Inflammatory macrophage treated with lipopolysaccharide for 1 hour (primary cell): ENCODE measurements at places on chromosomes 12 and 14.

GRCh38 chr14:104546591-104547309, 32.8 kb upstream of the C14orf180 start:
- no peak for DNase-seq

GRCh38 chr12:94875525-94875924, 128.0 kb downstream of the NDUFA12 start:
- DNase-seq, result no peak

DNA sequence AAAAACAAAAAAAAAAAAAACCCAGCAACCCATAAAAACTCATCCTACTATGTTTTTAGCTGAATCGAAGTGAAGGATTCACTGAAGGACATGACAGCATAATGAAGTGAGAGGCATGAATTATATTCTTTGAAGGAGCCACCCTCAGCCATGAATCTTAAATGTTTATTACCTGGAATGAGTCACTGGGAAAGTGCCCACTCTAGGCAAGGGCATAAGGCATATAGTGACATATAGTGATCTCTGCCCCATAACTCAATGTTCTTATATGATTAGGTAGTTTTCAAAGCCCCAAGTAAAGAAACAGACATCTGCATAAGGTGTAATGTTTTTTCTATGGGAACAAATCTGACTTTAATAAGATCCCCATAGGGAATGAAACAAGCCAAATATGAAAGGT, 79.9 kb downstream of the MDGA2 start:
- no peak for DNase-seq

DNA sequence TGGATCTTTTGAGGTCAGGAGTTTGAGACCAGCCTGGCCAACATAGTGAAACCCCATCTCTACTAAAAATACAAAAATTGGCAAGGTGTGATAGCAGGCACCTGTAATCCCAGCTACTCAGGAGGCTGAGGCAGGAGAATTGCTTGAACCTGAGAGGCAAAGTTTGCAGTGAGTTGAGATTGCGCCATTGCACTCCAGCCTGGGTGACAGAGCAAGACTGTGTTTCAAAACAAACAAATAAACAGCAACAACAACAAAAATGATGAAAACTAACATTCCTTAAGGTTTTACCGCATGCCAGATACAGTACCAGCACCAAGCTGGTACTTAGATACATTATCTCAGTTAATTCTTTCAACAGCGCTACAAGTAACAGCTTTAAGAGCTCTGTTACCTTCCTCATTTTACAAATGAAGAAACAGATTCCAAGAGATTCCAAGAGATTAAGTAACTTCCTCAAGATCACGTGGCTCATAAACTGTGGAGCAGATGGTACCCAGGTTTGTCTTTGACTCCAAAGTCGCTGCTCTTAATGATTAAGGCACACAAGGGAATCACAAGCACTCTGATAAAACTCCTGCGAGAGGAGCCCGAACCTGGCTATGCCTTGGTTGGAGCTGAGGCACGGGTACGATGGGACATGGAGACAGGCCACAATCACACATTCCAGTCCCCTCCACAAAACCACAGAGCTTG, 17.7 kb upstream of the PLEK2 start:
- peak; percentile 21 for DNase-seq

GRCh38 chr12:105469211-105469610, 138.7 kb downstream of the C12orf75 start:
- DNase-seq, result no peak

DNA sequence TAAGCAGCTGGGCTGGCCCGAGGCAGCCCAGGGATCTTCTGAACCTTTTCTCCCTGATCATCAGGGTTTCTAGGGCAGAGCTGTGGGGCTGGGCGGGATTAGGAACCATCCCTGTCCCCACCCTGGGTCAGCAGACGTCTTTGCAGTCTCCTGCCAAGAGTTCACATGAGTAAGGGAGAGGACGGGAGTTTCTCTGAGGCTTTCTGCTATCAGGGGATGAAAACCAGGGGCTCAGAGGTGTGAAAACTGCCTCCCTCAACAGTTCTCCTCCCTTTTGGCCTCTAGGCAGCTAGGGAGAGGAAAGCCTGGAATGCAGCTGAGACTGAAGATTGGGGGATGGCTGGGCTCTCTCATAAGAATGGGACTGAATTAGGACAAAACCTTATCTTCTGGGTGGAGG, 7.9 kb downstream of the ZNF385A start:
- DNase-seq, result no peak

- no peak for DNase-seq
Measured at GRCh38 chr12:30813525-30814294, 59.0 kb upstream of the CAPRIN2 start.

GRCh38 chr12:68040450-68041075, 51.3 kb downstream of the IFNG-AS1 start:
- DNase-seq, result peak; percentile 51

DNA sequence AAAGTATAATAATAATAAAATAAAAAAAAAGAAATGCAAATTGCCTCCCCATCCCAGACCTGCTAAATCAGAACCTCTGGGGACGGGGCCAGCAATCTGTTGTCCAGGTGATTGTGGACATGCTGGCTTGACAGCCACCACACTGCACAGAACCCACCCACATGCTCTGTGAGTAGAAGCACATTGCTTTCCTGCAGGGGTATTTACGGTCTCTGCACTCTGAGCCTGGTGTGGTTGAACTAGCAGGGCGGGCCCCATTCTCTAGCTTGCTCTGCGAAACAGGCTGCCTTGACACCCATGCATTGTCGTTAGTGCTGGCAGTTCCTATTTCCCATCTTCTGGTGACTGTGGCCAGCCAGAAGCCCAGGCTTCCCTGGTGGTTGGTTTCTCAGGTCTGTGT, 24.5 kb downstream of the PRMT8 start:
- no peak for DNase-seq

DNA sequence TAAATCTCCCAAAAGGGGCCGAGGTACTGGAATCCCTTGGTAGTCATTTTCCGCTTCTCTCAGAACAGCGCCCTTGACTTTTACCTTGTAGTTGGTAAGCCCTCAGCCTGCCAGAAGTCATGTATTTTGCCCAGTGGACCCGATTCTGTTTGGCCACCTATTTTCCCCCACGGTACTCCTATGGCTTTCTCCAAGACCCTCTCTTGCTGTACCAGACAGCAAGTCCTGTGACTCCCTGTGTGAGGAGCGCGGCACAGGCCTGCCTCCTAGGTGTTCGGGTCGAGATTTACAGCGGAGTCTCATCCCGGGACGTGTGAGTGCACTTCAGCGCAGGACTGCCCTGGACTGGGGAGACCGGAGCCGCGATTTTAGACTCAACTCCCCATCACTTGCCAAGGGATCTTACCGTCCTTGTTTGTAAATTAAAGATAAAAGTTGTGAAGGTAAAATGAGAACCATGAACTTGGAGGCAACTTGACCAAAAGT, 1.1 kb upstream of the MBD6 start:
- no peak for DNase-seq

DNA sequence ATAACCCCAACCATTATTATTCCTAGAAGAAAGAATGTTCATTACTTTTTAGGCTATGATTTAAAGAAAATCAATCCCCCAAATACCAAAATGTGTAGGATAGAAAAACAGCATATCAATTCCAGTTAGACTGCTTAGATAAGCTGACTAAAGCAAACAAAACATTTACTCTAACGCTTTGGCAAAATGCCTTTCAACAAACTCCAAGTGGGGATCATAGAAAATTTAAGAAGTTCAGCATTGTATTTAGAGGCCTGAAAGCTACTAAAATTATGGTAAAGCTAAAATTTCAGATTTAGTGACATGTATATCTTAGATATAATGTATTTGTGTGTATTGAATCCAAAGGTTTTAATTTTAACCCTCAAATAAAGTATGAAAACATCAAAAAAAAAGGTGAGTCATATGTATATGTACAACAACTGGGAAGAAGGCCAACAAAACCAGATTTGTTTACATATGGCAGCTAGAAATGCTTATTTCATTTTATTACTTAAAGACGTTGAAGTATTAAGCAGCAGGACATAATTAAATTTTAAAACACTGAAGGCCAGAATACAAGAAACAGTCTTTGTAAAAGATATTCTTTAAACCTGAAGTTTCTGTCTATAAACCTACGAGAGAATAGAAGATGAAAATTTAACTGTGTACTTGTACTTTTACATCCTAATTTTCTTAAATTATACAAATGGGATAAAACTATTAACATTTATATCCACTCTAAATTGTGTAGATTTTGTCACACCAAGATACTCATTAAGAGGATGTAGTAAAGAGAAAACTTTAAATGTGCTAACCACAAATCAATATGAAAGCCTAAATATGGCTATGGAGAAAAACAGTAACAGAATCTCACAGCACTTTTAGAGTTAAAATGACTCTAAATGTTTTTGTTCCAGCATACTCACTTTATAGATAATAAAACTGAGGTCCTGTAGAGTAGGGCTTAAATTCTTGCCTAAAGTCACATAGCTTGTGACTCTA, 71.4 kb downstream of the SLC41A2 start:
- no peak for DNase-seq

GRCh38 chr12:1970331-1970900, 33.8 kb downstream of the DCP1B start:
- no peak for DNase-seq

DNA sequence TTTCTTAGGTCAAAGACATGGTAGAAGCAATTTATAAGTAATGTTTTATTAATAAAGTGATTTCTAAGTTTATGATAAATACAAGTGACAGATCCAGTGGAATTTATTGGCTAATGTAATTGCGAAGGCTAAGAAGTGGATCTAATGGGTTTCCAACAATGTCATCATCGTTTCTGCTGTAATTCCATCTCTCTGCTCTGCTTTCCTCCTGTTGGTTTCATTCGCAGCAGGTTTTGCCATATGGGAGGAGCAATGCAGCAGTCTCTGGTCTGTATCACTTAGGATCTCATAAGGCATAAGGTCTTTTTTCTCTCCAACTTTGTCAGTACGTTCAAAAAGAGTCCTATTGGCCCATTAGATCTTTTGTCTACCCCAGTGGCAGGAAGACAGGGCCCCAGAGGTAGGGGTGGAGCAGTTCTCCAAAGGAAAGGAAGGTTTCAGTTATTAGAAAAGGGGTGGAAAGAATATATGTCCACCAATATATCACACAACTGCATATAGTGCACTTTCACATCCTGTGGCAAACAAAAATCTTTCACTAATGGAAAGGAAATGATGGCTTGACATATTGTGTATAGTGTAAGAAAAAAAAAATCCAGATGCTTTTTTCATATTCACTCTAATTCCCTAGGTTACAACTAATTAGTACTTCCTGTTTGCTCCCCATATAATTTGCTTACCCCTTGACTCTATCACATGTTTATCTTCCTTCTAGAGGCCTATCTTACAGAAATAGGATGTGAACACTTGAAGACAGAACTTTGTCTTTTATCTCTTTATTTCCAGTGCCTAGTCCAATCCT, 451.3 kb downstream of the ZFP36L1 start:
- no peak for DNase-seq

- DNase-seq, result no peak
Measured at GRCh38 chr12:25734529-25735180, 181.6 kb upstream of the LMNTD1 start.

DNA sequence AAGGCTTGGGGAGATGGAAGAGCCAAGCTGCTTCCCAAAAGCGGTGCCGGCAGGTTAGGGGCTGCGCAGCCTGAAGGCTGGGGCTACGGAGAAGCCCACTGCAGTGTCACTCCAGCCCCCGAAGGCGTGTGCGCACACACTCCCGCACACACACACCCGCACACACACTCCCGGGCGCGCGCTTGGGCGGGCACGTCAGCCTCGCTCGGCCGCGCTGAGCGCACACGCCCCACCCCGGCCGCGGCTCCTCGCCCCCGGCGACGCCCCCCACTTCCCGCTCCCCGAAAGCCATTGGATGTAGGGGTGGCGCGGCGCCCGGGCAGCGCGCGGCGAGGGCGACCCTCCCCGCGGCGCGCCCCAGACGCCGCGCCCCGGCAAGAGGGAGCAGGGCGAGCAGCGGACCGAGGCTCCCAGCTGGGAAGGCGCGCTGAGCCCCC, at the start of gene KCNK10:
TSS of gene KCNK10 (minus strand) at position 184 of the 437 bp plus-strand sequence. CDS start 471 bp downstream, outside the sequence.
- DNase-seq, result no peak

- no peak for DNase-seq
Measured at GRCh38 chr12:69524331-69524630, 54.1 kb downstream of the FRS2 start.

GRCh38 chr12:25152055-25152454, 42.9 kb downstream of the DNAI7 start:
- DNase-seq, result no peak

DNA sequence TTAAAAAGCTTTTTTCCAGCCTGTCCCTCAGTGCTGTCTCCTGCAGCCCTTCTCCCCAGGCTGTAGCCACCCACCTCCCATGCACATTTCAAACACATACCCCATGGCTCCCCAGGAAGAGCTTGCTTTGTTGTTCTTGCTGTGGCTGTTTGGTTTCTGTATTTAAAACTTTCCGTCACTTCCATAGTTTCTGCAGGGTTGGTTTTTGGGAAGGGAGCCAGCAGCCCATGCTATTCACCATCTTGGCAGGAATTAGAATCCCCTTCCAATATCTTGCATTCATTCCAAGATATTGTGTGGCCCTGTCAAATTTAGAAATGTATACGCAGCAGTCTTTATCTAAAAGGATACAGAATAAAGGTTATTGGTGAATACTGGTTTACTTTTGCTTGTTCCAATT, 29.6 kb downstream of the CFAP251 start:
- no peak for DNase-seq

GRCh38 chr14:101116486-101117130, 213.1 kb upstream of the RTL1 start:
- DNase-seq, result no peak

GRCh38 chr14:101853455-101854018, 92.0 kb downstream of the PPP2R5C start:
- no peak for DNase-seq

DNA sequence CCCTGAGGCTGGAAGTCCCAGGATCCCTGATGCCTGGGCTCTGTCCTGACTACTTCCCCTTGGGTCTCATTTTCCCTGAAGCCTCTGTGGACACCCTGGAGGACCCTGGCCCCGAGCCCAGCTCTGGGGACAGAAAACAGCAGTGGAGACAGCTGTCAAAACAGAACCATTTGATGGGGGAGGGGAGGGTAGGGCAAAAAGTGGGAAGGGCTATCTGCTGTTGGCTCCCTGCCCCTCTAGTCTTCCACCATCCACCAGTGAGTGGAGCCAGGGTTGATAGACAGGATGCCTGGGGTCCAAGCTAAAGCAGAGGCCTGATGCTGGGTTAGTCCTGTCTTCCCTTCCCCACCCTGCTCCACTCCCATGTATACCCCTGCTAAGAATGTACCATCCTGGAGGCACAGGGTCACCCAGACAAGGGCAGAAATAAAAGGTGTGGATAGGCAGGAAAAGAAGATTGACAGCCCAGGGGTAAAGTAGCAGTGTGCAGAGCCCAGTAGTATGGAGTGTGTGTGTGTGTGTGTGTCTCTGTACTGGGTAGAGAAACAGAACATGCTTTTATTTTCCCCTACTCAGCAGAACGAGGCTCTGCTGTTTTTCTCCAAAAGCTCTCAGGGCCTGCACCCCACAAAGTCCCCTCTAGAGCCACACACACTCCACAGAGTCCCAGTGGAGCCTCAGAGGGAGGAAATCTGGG, 9.8 kb downstream of the ZNF385A start:
- DNase-seq, result no peak

- no peak for DNase-seq
Measured at GRCh38 chr12:93460902-93461301, 6.4 kb upstream of the MRPL42 start.

- DNase-seq, result no peak
Measured at GRCh38 chr14:104148433-104149277, 10.3 kb downstream of the KIF26A start.

GRCh38 chr12:39975374-39975918, 130.4 kb downstream of the SLC2A13 start:
- no peak for DNase-seq
